A549 treated with DMSO at 1 μM for 4 hours (cell line): ENCODE measurements at places on chromosomes 7 and 10. TPM values are rescaled to one million over a fixed set of nuclear protein-coding genes. Genes with fewer than 3 reads are reported as not detected.

Gene CYP2W1
- 0.03 to 0.11 TPM in 2 of 5 replicates, not detected in the others for total RNA-seq

Gene PARP12
- 23.5 to 30.9 TPM (median 25.7 TPM) in 5 replicates for total RNA-seq

Gene C10orf67
- total RNA-seq: 0.03 to 0.13 TPM (median 0.06 TPM) in 4 of 5 replicates, not detected in the other

Gene ZNF862
- total RNA-seq: 0.73 to 3.3 TPM (median 2.8 TPM) in 5 replicates

Gene ZSCAN25
- total RNA-seq: 9.1 to 9.7 TPM (median 9.3 TPM) in 5 replicates

Gene CYP26C1
- total RNA-seq: not detected in 5 replicates

Gene SEMA3C
- total RNA-seq: 46.4 to 76.0 TPM (median 61.3 TPM) in 5 replicates

Gene ORAI2
- total RNA-seq: 32.8 to 42.5 TPM (median 36.7 TPM) in 5 replicates

Gene ST8SIA6
- 0.09 to 0.19 TPM (median 0.13 TPM) in 5 replicates for total RNA-seq

Gene ZNF32
- 15.6 to 18.0 TPM (median 16.2 TPM) in 5 replicates for total RNA-seq

Gene LIPJ
- total RNA-seq: not detected in 5 replicates

Gene LLCFC1
- not detected in 5 replicates for total RNA-seq

Gene SPACDR
- total RNA-seq: 0.45 to 0.90 TPM (median 0.75 TPM) in 4 of 5 replicates, not detected in the other

Gene ASB15
- total RNA-seq: not detected in 5 replicates

Gene FAM25C
- 0.99 to 2.1 TPM (median 2.0 TPM) in 5 replicates for total RNA-seq

Gene ASZ1
- not detected in 5 replicates for total RNA-seq

Gene CCDC172
- not detected in 5 replicates for total RNA-seq

Gene SLIT1
- 0.03 to 0.07 TPM (median 0.04 TPM) in 5 replicates for total RNA-seq

Gene H2BK1
- total RNA-seq: not detected in 5 replicates

Gene COL13A1
- total RNA-seq: 0.16 to 0.62 TPM (median 0.33 TPM) in 5 replicates

Gene TSPAN33
- 4.6 to 6.8 TPM (median 6.1 TPM) in 5 replicates for total RNA-seq

Gene HTR7
- 0.09 to 0.15 TPM (median 0.10 TPM) in 5 replicates for total RNA-seq

Gene CYP3A7
- not detected in 5 replicates for total RNA-seq

Gene RPP30
- 48.7 to 57.9 TPM (median 56.2 TPM) in 5 replicates for total RNA-seq

Gene CALML3
- not detected in 5 replicates for total RNA-seq

Gene DKK1
- total RNA-seq: 327 to 386 TPM (median 343 TPM) in 5 replicates

Gene PVRIG
- total RNA-seq: not detected in 5 replicates

Gene GFRA1
- total RNA-seq: 9.8 to 12.3 TPM (median 11.2 TPM) in 5 replicates

Gene MOGAT3
- total RNA-seq: not detected in 5 replicates

Gene MCMBP
- total RNA-seq: 81.7 to 102 TPM (median 90.8 TPM) in 5 replicates

Gene CYCS
- 244 to 276 TPM (median 272 TPM) in 5 replicates for total RNA-seq

Gene PRKCQ
- 4.2 to 4.9 TPM (median 4.5 TPM) in 5 replicates for total RNA-seq

Gene GIGYF1
- 15.2 to 24.0 TPM (median 19.9 TPM) in 5 replicates for total RNA-seq

Gene COA1
- 89.0 to 106 TPM (median 94.0 TPM) in 5 replicates for total RNA-seq

Gene HOXA5
- 5.2 to 8.3 TPM (median 6.2 TPM) in 5 replicates for total RNA-seq
